ELR (cell line): ENCODE measurements at places on chromosomes 4 and X.

- DNase-seq: no peak
Measured at GRCh38 chr4:31474221-31474620, 754.1 kb downstream of the PCDH7 start.

- DNase-seq: no peak
Measured at GRCh38 chr4:104749062-104749461, 254.4 kb upstream of the CXXC4 start.

- peak; percentile 6 for DNase-seq
Measured at GRCh38 chr4:168955674-168956073, 54.4 kb downstream of the CBR4 start.

- no peak for DNase-seq
Measured at GRCh38 chr4:992297-993110, 700 bp downstream of the SLC26A1 start.

DNA sequence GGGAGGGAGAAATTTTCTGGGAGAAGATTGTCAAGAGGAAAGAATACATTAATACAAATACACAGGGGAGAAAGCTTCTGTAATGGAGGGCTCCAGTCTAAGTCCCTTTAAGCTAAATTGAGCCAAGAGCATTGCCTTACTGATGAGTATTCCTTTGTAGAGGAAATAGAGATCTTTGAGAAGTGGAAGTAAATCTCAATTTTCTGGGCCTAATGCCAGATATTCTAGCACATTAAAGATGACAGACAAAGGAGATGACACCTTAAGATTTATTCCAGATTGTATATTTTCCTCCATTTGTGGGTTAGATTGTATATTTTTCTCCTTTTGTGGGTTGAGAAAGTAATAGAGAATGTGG lies 28.5 kb upstream of the SMAD1 start:
- DNase-seq: no peak
